ENCODE measurements at places on chromosomes 5 and 9.

DNA sequence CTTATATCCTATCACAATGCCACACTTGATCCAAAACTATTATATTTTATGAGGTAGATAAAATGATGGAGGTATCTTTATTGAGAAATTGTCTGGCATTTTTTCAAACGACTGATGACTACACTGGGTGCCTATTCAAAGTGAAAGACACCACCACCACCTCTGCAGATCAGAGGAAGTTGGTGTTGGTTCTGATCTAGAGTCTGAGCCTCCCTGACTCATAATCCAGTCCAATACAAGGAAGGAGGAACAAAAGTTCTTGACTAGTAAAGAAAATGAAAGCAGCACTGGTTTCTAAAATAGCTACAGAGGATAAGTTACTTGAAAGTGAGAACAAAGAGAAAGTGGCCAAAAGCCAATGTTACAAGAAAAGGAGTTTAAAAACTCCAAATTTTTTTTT, 139.9 kb downstream of the RFX3 start:
- DNase-seq: no peak

- no peak for DNase-seq
Observed at GRCh38 chr9:3750321-3750720, 224.5 kb upstream of the RFX3 start.

DNA sequence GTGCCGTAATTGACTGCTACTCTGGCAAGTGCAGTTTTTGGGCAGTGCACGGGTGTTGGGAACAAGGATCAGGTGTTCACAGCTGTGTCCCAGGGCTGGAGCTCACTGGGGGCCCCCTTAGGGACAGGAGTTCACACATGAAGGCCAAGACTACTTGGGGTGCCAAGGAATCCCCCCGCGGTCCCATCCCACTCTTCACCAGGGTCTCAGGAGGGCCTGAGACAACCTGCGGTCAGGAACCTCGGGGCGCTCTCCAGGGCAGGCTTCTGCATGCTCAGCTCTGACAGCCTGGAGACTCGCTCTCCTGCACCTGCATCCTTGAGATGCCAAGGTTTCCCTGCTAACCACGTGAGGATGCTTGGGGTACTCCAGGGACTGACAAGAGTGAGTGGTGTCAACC, 2.3 kb upstream of the MAN1B1 start:
- no peak for DNase-seq

DNA sequence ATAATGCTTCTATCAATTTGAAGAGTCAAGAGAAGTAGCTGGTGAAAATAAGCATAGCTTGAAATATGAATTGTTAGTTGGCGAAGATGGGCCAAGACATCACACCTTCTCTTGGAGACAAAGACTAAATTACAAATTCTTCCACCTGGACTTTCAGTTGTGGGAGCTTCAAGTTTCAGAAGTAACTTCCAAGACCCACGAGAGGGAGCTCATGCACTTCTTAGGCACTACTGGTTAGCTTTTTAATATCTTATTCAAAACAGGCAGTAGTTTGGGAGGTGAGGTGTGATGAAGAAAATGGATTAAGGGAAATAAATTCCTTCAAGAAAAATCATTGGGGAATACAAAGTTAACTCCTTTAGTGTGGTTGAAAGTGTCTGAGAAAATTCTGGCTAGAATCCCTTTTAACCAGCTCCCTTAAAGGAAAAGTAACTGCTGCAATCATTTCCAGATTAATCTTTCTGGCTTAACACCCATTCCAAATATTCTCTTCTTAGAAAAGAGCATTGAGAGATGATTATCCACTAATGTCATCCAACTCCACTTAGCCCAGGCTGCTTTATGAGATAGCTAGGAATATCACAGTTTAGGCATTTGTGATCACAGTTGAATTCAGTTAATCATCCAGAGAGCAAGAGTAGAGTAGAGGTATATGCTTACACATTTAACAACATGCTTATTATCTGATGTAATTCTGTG, 139.5 kb upstream of the DMRTA1 start:
- DNase-seq: no peak

- no peak for DNase-seq
Observed at GRCh38 chr5:91341154-91341553, 42.0 kb downstream of the ARRDC3 start.

GRCh38 chr9:127690735-127691134, 16.1 kb upstream of the CFAP157 start:
- no peak for DNase-seq

- no peak for DNase-seq
Observed at GRCh38 chr5:26321278-26321677, 717.1 kb downstream of the CDH9 start.

- no peak for DNase-seq
Observed at GRCh38 chr9:91495450-91495849, 71.8 kb upstream of the NFIL3 start.

DNA sequence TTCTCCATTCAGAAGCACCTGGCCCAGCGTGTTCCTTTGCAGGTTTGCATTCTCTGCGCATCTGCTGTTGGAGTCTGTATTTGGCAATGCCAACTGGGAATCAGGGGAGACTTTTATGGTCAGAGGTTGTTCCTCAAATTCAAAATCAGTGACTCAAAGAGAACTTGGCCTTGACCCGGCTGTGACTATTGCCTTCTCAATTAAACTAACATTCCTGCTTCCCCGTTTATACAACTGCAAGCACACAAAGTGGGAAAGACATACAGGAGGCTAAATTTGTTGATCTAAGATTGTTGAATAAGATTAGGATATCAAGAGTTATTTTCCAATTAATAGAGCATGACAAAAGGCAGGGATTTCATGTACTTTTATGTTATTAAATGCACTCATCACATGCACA, 402.4 kb upstream of the IRX2 start:
- no peak for DNase-seq

DNA sequence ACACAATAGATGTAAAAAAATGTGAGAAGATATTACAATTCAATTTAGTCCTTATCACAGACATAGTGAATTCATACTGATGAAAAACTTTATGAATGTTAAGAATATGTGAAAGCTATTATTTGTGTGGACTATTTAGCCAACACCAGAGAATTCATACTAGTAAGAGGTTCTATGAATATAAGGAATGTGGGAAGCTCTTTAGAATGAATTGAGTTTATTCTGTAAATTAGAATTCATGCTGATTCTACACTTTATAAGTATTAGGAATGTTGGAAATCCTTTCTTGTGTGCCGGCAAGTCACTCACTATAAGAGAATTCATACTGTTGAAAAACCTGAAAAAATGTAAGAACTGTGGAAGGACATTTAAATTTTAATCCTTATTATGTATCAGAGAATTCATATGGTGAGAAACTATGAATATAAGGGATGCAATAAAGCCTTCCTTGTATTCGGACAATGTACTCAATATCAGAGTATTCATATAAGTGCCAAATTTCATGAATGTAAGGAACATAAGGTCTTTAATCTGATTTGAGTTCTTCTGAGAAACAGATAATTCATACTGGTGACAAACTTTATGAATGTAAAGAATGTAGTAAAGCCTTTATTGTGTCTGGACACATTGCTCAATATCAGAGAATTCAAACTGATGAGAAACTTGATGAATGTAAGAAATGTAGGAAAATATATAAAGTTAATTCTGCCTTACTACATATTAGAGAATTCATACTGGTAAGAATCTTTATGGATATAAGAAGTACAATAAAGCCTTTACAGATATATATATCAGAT, 21.6 kb upstream of the PCDHA1 start:
- no peak for DNase-seq

DNA sequence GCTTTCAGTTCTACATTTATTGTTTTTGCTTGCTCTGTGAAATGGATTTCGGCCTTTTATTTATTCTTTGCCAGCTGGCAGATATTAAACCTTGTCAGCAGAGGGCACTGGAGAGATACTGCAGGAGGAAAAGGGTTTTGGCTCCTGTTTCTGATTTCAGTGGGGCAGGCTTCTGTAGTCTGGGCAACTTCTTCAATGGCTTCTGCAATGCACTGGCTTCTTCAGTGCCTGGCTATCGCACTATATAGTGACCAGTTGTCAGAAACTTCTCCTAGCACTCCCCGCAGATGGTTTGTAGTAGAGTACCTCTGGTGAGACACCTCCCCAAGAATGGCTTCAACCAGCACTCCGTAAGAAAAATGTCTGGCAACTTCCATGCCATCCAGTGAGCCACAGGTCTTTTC, 3.2 kb upstream of the NFX1 start:
- DNase-seq: no peak

GRCh38 chr9:3902631-3903030, 376.8 kb upstream of the RFX3 start:
- no peak for DNase-seq

DNA sequence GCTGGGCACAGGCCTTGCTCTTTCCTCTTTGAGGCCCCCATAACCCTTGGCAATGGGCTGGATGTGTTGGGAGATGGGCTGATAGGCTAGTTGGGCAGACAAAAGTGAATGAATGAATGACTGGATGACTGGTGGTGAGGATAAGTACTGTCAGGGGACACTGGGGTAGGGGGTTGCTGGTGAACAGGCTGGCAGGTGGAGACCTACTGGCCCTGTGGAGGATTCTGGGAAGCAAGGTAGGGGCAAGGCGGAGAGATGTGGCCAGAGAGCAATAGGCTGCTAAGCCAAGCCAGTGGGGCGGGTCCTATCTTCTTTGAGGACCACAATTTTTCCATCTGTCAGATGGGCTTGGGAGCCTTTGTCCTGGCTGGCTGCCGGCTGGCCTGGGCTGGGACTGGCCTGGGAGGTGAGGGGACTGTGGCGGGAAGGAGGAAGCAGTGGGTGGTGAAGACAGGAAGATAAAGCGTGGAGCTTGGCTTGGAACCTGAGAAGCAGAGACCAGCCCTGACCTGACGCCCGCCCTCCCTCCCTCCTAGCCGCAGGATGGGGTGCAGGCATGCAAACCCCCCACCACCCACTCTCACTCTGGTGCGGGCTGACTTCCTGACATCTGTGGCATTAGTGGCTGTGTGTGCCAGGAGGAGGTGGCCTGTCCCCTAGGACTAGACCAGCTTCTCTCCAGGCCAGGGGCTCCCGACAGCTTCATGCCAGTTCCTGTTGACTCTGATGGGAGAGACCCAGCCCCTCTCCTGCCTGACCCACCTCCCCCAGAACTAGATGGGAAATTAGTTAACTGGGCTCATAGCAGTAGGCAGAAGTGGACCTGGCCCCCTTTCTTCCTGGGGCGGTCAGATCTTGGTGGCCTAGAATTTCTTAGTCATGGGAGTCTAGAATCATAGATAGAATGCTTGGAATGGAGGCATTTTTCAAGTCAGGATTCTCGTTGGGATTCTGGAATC, 9.5 kb downstream of the CXXC5 start:
- DNase-seq: no peak

- DNase-seq: no peak
Observed at GRCh38 chr5:7628248-7628647, 222.7 kb downstream of the CFAP90 start.

DNA sequence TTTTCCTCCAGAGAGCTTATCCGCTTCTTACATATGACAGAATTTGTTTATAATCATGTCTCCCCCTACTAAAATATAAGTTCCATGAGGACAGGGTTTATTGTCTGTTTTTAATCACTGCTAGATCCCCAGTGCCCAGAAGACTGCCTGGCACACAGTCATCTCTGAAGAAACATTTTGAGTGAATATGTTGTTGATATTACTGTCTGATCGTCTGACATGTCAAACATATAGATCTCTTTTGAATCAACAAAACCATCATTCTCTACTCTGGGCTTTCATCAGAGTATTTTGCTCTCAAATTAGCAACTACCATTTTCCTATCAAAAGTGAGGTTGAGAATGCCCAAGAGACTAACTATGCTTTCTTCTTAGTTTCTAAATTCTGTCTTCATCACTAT, 67.3 kb upstream of the SHISAL2B start:
- no peak for DNase-seq

DNA sequence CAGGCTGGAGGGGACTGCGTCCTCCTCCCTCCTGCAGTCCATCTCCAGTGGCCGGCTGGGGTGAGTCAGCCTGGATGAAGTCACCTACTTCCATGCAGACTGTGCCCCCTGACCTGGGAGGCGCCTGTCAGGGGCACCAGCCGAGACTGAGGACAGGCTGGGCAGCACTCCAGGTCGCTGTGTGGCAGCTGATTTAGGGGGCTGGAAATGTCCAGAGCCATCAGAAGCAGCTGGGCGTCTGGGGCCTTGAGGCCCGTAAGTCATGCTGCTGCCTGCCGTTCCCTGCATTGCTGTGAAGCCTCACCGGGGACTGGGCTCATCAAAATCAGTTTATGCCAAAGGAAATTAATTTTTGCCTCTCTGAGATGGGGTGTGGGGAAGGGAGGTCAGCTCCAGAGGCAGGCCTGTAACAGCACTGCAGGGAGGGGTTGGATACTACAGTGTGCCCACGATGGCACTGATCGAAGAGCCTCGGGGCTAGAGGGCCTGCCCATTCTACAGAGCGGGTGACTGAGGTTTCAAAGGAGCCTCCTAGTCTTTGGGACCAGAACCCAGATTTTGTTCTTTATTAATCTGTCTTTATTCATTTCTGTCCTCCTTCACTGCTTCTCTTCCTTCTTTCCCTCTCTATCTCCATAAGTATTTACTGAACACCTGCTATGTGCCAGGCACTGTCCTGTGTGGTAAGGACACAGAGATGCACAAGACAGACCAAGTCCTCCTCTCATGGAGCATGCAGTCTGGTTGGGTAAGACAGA, 70.4 kb upstream of the PSD2 start:
- DNase-seq: no peak

- DNase-seq: no peak
Observed at GRCh38 chr9:29416204-29416603, 1842.9 kb upstream of the C9orf72 start.

DNA sequence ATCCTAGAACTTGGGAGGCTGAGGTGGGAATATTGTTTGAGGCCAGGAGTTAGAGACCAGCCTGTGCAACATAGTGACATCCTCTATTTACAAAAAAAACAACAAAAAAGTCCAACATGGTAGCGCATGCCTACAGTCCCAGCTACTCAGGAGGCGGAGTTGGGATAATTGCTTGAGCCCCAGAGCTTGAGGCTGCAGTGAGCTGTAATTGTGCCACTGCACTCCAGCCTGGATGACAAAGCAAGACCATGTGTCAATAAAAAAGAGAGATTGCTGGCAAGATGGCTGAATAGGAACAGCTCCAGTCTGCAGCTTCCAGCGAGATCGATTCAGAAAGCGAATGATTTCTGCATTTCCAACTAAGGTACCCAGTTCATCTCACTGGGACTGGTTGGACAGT, 54.8 kb upstream of the FBXL17 start:
- no peak for DNase-seq

DNA sequence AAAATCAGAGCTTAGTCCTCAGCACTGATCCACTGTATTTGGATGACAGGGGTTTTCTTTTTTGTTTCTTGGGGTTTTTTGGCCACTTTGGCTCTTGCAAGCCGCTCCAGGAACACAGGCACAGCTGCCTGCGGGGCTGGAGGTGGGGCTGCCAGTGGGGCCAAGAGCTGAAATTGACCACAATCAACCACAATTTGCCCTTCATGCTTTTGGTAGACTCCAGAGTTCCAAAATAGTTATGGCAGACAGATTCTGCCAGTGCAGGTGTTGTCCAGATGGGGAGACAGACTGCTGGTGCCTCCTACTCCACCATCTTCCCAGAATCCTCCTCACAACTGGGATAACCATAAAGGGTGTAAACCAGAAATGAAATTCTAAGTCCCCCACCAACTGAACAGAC, 36.5 kb downstream of the PLEKHG4B start:
- no peak for DNase-seq

Data from stimulated activated CD8-positive, alpha-beta memory T cell treated with anti-CD3 and anti-CD28 coated beads, Interleukin-2, amount 100 ng/mL, for 1 hour (primary cell).